ENCODE measurements at places on chromosomes 6 and 20.

GRCh38 chr6:128311944-128312570 is 208.3 kb downstream of the PTPRK start:
- no peak overlapping the region for H3K4me3 ChIP-seq
- no peaks in the 10 kb centered on the region for H3K27me3 ChIP-seq
- no peaks in the 10 kb centered on the region for H3K36me3 ChIP-seq
- DNase-seq = no peak
- H3K27ac ChIP-seq = no peak overlapping the region

- DNase-seq = no peak
- H3K4me1 ChIP-seq = peaks cover 23% of the 10 kb centered on the region
- H3K36me3 ChIP-seq = no peaks in the 10 kb centered on the region
- peak overlapping the region; percentile 67 for H3K27ac ChIP-seq
- H3K4me3 ChIP-seq = no peak overlapping the region
Measured at GRCh38 chr20:53652090-53652858, 58.6 kb upstream of the ZNF217 start.

GRCh38 chr20:924639-925038 is 8.5 kb upstream of the ANGPT4 start:
- no peaks in the 10 kb centered on the region for H3K36me3 ChIP-seq
- H3K4me1 ChIP-seq = no peaks in the 10 kb centered on the region
- no peak overlapping the region for H3K27ac ChIP-seq
- no peak overlapping the region for H3K4me3 ChIP-seq
- H3K27me3 ChIP-seq = no peaks in the 10 kb centered on the region
- DNase-seq = no peak

DNA sequence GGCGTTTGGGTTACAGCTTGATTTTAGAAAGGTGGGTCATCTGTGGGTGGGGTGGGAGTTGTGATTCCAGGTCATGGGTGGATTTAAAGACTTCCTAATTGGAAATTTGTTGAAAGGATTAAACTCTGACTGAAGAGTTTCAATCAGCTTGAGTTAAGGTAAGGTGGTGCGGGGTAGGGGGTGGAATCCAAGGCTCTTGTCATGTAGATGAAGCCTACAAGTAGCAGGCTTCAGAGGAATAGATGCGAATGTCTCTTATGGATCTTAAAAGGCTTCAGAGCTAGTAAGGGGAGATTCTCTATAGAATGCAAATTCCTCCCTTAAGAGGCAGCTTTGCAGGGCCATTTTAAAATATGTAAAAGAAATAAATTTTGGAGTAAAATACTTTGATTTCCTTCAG is 645.3 kb downstream of the FRK start:
- no peak overlapping the region for H3K4me3 ChIP-seq
- no peak for DNase-seq
- H3K36me3 ChIP-seq = no peaks in the 10 kb centered on the region
- no peaks in the 10 kb centered on the region for H3K4me1 ChIP-seq
- no peaks in the 10 kb centered on the region for H3K27me3 ChIP-seq

- no peaks in the 10 kb centered on the region for H3K27me3 ChIP-seq
- peaks cover 35% of the 10 kb centered on the region for H3K36me3 ChIP-seq
- no peak overlapping the region for H3K4me3 ChIP-seq
Measured at GRCh38 chr6:152118678-152119077, 311.2 kb downstream of the ESR1 start.

DNA sequence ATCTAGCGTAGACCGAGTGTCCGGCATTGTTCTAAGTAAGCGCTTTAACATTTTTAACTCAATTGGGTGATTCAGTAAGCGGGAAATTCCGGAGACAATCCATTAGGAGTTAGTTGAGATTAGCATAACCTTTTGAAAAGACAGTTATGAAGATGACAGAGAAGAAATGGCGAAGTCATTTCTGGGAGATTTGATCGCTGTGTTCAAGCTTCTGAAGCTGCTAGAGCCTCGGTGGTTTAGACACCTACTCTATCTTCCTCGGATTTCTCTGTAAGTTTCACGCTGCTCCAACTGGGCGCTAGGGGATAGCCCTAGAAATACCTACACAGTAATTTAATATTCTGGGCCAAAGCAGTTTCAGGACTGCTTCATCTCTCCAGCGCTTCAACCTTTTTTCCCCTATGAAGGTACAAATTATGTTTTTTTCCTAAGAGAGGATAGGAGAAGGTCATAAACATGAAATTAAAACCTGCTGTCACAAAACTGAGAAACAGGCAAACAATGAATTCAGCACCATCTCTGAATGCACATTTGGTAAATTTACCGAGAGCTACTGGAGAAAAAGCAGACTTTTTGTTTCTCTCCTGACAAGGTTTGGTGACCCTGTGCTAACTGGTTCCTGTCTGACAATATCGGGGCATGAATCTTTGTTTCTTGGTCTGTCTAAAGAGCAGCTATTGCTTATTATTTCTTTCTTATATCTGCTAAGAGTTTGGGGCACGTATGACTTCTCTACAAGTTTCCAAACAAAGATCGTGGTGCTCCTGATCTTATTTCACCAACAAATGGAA is 22.4 kb downstream of the ZNF311 start:
- peak overlapping the region; percentile 83 for H3K27ac ChIP-seq
- DNase-seq = no peak
- H3K4me1 ChIP-seq = no peaks in the 10 kb centered on the region

DNA sequence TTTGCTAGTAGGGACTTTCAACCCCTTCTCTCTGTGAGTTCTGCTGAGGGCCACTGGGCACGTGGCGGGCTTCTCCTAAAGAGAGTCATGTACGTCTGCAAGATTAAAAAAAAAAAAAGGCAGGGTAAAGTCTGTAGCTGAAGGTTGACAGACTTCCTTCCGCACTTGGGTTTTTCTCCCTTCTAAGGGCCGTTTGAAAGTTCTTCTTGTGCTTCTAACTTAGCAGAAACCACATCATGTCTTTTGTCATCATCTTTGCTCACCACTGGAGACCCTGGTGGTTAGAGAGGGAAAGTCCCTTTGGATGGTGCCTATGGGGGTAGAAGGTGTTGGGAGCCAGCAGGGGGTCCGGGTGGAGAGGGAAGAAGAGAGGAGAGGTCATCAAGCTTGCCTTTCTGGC is 31.4 kb downstream of the PRDM1 start:
- H3K27ac ChIP-seq = no peak overlapping the region
- H3K36me3 ChIP-seq = no peaks in the 10 kb centered on the region
- H3K4me3 ChIP-seq = no peak overlapping the region
- no peak for DNase-seq
- H3K4me1 ChIP-seq = no peaks in the 10 kb centered on the region
- no peaks in the 10 kb centered on the region for H3K27me3 ChIP-seq

GRCh38 chr20:54474046-54474445 is 1.3 kb upstream of the DOK5 start:
- DNase-seq = no peak
- peak overlapping the region; percentile 30 for H3K27ac ChIP-seq
- no peaks in the 10 kb centered on the region for H3K36me3 ChIP-seq
- H3K4me1 ChIP-seq = no peaks in the 10 kb centered on the region
- no peak overlapping the region for H3K4me3 ChIP-seq
- H3K27me3 ChIP-seq = no peaks in the 10 kb centered on the region

GRCh38 chr6:30615958-30616810 is 859 bp downstream of the PPP1R10 start:
- H3K4me1 ChIP-seq = peaks cover 50% of the 10 kb centered on the region
- H3K36me3 ChIP-seq = peaks cover 34% of the 10 kb centered on the region
- peak overlapping the region; percentile 97 for H3K27ac ChIP-seq
